ENCODE measurements at places on chromosomes 2 and 18.

GRCh38 chr2:207484444-207485391 is 45.0 kb upstream of the CREB1 start:
- no peak for DNase-seq

- DNase-seq, result peak; percentile 91
Measured at GRCh38 chr2:237662671-237663093, 35.3 kb downstream of the LRRFIP1 start.

- DNase-seq, result no peak
Measured at GRCh38 chr2:211457325-211457724, 900.9 kb downstream of the CPS1 start.

DNA sequence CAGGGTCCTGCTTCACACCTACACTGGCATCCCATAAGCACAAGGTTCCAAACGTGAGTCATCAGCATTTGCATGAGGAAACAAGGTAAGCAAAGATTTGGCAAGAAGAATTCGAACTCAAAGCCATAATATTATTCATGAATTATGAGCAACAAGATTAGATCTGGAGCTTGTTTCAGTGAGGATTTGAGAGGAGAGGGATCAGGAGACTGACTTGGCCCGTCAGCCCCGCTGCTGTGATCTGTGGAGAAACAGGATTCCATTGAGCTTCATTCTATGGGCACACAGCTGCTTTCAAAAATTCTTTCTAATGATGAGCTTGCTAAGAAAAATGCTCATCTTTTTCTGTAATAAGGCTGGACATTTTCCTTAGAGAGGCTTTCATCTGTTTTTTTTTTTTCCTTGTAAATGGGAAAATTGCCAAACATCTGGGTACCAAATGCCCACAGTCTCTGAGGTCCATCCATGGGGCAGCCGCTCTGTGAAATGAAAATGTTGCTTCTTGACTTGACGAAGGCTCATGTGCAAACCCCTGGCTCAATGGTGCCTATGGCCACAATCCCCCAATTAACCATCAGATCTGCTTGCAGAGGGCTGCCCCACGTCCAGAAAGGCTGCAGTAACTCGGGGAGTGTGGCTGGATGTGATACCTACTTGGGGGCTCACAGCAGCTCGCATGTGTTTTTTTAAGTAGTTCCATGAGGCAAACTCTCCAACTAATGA is 179.3 kb downstream of the TMEM18 start:
- no peak for DNase-seq

DNA sequence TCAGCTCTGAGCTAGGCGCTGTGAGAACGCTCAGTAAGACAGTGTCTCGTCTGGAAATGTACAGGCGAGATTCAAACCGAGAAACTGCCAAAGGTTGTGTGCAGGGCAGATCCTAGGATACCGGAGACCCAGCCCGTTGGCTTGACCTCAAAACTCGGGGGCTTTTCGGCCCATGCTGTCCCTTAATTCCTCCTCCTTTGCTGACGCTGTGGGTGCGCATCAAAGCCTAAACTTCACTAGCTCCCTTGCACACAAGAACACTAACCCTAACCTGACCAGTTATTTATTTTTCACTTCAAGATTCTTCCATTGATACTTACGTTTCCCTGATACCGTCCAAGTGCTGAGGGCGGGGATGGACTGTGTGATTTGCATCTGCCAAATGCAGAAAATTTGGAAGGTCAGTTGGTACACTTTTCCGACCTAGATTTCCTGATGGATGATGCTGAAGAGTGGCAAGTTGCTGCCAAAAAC is 1.0 kb upstream of the AAK1 start:
- no peak for DNase-seq

DNA sequence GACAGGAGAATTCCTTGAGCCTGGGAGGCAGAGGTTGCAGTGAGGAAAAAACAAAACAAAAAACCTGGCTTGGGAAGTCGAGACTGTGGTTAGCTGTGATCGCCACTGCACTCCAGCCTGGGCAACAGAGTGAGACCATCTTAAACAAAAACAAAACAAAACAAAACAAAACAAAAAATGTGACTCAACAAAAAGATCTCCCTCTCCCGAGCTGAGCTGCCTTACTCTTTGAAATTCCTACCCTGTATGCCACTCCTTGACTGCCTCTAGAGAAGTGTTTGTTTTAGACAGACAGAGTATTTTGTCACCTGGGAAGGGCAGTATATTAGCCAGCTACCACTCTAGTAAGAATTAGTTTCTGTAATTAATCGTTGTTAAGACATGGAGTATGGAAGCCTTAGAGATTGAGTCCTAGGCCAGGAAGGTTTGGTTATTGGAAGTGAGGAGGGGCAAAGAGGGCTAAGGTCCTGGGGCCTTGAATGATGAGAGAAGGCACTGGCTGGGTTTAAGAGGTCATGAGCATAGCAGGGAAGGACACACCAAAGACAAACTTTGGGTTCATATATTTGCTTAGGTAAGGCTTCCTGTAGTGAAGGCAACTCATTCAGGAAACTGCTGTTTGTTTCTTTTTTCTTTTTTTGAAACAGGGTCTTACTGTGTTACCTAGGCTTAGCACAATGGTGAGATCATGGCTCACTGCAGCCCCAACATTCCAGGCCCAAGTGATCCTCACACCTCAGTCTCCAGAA is 56.0 kb downstream of the HAUS1 start:
- no peak for DNase-seq

GRCh38 chr2:227608561-227609338 is 5.9 kb downstream of the SCYGR3 start:
- no peak for DNase-seq

GRCh38 chr18:59481436-59481835 is 122.4 kb upstream of the LMAN1 start:
- DNase-seq, result no peak

DNA sequence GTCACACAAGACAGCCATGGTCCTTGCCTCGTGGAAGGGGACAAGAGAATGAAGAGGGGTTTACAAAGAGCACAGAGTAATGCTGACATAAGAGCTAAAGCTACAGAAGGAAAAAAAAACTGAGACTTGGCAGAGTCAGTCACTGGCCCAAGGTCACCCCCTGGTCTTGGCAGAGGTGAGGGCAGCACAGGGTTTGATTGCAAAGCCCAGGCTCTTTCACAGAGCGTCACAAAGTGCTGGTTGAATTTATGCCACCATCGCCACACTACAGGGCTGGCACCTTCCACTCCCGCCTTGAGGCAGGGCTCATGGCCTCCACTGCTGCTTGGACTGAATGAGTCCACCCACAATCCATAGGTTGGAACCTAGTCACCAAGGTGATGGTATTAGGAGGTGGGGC is 190.2 kb downstream of the INHBB start:
- DNase-seq, result no peak

DNA sequence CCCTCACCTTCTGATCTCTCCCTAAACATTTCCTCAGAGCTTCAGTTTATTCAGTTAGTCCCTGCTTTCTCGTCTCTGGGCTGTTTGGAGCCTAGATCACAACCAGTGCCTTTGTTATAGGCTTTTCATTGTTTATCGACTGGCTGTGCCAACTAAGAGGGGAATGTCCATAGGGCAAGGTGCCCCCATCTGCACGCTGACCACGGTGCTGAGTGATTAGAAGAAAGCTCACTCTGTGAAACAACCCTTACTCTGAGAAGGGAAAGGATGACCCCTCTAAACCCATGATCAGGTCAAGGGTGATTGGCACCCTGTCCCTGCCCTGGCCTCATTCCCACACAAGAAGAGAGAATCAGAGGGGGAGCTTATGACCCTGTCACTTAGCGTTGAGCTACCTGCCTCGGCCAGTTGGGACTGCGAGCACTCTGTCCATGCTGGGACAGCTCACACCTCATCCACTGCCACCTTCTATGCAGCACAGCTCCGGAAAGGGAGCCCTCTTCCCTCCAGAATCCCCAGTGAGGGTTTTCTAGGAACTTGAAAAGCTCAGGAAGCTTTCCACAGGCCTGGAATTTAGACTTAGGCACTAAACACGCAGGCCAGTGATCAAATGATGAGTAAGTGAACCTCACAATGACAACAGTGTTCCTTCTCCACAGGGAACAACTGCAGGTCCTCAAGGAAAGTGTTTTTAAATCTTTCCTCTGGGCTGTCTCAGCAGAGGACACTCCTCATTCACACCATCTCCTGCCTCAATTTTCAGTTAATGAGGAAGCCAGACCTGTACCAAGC is 2.3 kb upstream of the ACTG2 start:
- DNase-seq, result no peak

DNA sequence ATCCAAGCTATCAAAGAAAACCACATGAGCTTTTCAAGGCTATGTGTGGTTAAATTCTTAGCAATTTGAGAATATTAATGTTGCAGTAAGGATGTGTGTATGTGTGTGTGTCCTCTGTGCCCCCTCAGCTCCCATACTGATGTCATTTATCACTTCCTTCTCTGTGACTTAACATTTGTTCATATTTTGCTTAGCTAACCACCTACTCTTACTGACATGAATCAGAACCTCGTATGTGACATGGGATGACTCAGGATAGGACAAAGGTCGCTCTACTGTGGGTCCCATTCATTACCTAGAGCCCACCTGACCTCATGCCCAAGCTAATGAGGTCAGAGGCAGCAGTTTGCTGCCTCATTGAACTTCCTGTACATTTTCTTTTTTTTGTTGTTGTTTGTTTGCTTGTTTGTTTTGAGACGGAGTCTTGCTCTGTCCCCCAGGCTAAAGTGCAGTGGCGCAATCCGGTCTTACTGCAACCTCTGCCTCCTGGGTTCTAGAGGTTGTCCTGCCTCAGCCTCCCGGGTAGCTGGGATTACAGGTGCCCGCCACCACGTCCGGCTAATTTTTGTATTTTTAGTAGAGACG is 36.3 kb downstream of the MOGAT1 start:
- DNase-seq, result peak; percentile 28

- no peak for DNase-seq
Measured at GRCh38 chr2:38794235-38794946, 16.4 kb downstream of the GEMIN6 start.

DNA sequence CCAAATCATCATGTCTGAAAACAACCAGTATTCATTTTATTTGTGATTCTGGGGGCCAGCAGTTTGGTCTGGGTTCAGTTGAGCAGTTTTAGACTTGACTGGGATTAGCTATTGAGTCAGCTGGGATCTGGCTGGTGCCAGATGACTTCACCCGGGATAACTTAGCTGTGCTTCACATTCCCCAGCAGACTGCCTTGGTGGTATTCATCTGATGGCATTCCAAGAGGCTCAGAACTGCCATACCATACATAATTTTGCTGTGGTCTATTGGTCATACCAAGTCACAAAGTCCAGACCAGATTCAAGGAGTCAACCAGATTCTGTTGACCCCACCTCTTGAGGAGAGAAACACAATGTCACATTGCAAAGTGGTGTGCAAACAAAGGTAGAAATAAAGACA is 7.8 kb upstream of the FSHR start:
- DNase-seq, result no peak

GRCh38 chr2:170965446-170966225 is 36.6 kb downstream of the GORASP2 start:
- DNase-seq, result no peak

- no peak for DNase-seq
Measured at GRCh38 chr2:230319211-230319862, 7.7 kb upstream of the SP140L start.

- no peak for DNase-seq
Measured at GRCh38 chr2:234971496-234971895, 19.7 kb downstream of the SH3BP4 start.

- DNase-seq, result no peak
Measured at GRCh38 chr2:28225473-28226080, 167.1 kb upstream of the FOSL2 start.

- no peak for DNase-seq
Measured at GRCh38 chr2:19687017-19687659, 214.6 kb downstream of the TTC32 start.

GRCh38 chr2:159613651-159614285 is 2.6 kb downstream of the BAZ2B start:
- DNase-seq, result peak; percentile 51

DNA sequence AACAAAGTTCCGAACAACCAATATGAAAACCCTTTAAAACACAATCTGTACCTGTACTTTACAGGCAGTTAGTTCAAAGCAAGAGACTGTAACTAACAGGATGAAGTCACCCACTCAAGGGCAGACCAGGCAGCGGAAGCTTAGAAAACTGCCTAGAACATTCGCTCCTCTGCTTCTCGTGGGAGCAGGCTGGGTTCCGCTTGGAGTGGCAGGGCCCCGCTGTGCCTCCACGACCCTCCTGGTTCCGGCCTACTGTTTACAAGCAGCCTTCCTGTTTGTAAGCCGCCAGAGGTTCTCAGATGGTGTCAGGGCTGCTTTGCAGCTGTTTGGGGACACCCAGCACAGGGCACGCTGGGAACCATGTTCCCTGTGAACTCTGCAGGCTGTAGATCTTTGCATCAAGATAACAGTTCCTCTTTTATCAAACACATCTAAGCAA is 31.3 kb downstream of the CIB4 start:
- no peak for DNase-seq

GRCh38 chr2:150043172-150043500 is 444.3 kb downstream of the RND3 start:
- DNase-seq, result no peak

GRCh38 chr18:70417847-70418246 is 129.0 kb downstream of the SOCS6 start:
- DNase-seq, result no peak

- DNase-seq, result no peak
Measured at GRCh38 chr18:13179566-13180113, 38.9 kb upstream of the LDLRAD4 start.

- no peak for DNase-seq
Measured at GRCh38 chr2:30620102-30620501, 173.1 kb downstream of the LCLAT1 start.

DNA sequence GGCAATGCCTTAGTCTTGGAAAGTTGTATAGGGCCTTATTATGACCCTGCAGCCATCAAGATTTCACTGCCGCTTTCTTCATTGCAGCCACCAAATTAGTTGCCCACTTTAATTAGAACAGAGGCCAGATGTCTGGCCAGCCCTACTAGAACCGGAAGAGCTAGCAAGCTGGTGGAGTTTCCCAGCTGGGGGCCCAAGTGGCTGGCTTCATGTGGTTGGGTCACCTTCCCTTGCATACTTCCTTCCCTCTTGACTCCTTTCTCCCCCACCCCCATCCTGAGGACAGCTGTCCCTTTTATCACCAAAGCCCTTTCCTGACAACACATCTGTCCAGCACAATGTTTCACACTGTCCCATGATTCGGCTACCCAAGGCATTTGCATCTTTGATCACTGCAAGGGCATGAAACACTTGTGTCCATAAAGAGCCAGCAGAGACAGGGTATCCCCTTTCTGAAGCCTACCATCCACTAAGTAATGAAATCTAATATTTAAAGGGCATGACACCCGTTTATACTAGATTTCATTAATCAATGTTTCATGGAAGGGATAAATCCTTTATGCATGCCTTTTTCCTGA is 187.2 kb downstream of the BCL11A start:
- no peak for DNase-seq

GRCh38 chr2:122469147-122469546 is 713.7 kb downstream of the TSN start:
- DNase-seq, result peak; percentile 49

GRCh38 chr2:188415754-188416083 is 124.0 kb downstream of the GULP1 start:
- no peak for DNase-seq

DNA sequence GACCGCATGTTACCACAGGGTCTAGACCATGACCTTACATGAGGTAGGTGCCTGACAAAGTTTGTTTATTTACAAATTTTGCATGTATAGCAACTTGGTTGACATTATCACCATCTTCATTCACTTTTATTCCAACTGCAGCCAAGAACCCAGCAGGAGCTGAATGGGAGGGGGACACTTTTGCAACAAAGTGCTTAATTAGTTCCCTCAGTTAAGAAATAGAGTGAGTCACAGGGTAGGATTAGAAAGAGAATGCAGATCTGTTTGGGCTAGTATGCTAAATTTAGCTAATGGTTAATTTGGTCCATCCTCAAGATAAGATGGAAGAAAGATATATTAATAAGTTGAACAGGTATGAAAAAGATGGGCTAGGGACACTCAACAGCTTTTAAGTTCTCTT is 678.9 kb downstream of the ARHGAP15 start:
- DNase-seq, result no peak
